ENCODE measurements at places on chromosomes 1 and 21.
A peak's percentile ranks its signal among the peaks of the same experiment; 100 is the strongest.

DNA sequence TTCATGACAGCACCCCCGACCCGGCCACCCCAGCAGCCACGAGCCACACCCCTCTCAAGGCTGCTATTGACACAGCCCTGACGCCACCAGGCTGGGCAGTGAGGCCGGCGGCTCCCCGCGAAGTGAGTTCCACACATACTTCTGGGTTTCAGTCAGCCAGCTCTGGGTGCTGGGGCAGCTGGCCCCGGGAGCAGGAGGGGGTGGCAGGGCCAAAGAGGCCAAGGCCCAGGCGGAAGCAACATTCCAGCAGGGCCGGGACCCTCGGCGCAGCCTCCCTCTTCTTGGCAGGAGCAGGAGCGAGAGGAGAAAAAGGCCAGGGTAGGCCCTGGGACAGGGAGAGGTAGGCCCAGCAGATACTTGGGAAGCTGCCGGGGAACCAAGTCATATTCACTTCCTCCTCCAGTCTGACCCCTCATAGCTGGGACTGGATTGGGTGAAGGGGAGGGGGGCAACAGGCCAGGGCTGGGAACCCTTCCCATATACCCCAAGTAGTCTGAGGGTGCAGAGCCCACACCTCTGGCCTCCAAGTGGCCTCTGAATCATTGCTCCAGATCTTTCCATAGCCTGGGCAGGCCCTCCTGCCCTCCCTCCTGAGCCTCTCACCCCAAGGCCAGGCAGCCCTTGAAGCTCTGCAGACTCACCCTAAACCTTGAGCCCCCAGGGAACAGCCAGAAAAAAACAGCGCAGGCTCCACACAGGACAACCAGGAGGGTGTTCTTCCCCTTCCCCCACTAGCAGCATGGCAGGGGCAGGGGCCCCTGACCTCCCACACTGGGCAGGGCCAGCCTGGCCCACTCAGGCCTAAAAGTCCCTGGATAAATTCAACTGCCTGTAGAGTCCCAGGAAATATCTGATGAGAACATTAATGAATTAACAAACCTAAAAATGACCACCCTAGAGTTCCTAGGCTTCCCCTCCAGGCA lies 5.7 kb downstream of the HSPG2 start:
- DNase-seq, result no peak

GRCh38 chr1:31762726-31763670 lies 1.1 kb downstream of the ADGRB2 start:
- DNase-seq, result peak; percentile 52

DNA sequence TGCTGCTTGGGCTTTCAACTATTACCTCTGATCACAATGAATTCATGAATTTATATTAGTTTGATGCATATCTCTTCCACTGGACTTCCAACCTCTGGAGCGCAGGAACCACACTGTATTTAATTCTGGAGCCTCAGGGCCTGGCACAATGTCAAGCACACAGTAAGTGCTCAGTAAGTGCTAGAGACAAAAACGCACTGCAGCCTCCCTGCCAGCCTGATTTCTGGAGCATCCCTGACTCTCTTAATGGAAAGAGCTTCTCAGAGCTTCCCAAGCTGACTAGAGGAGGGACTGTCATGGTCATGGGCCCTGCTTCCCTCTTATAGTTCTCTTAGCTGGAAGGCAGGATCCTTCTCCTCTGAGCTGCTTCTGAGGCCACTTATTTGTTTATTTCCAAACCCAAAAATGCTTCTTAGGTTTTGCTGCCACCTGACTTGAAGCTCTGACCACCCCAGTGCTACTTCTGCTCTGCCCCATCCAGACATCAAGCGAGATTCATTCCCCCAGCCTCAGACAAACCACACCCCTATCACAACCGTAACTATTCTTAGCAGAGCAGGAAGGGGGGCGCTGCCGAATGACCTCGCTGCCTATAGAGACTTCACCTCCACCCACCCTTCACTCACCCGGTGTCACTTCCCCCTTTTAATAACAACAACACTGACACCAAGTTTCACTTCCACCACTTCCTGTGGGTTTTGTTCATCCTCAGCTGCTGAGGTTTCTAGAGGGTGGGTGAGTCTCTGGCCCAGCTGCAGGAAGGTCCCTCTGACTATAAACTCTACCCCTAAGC lies 33.6 kb downstream of the NUAK2 start:
- DNase-seq, result no peak

DNA sequence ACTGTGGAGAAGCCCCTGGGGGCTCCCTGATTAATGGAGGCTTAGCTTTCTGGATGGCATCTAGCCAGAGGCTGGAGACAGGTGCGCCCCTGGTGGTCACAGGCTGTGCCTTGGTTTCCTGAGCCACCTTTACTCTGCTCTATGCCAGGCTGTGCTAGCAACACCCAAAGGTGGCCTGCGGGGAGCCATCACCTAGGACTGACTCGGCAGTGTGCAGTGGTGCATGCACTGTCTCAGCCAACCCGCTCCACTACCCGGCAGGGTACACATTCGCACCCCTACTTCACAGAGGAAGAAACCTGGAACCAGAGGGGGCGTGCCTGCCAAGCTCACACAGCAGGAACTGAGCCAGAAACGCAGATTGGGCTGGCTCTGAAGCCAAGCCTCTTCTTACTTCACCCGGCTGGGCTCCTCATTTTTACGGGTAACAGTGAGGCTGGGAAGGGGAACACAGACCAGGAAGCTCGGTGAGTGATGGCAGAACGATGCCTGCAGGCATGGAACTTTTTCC lies 24.8 kb downstream of the PCSK9 start:
- peak; percentile 83 for DNase-seq

DNA sequence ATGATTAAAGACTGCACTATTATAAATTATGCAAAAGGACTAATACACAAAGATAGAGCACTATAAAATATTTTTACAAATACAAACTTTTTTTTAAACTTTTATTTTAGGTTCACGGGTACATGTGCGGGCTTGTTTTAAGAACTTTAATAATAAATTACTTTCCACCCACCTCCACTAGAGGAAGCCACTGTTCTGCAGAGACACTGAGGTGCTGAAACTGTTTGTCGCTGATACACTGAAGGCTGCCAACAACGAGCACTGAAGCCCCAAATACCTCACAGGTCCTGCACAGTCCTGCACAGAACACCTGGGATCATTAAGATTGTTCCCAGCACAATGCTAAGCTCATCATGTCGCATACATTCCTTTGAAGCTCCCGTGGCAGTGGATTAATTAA lies 19.9 kb downstream of the COA6 start:
- DNase-seq, result no peak

DNA sequence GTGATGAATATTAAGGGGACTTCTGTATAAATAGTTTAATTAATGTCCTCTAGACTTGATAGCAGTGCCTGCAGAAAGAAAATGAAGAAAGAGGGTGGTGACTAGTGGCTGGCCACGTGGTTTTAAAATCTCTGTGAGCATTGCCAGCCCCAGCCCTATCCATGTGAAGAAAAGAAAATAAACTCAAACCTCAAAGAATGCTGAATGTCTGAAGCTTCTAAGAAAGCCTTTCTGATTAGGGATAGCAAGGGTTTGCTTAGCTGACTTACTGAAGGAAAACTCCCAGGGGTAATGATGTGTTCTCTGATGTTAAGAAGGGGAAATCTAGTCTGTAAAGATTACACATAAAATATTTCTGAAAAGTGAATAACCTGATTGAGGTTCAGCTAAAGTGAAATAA lies 31.8 kb downstream of the ADGRL2 start:
- no peak for DNase-seq

Data from NCI-H1694 treated with DMSO at 0.1 percent for 48 hours (cell line).